ENCODE measurements at places on chromosomes 4 and X.

- no peak for DNase-seq
Measured at GRCh38 chr4:102219129-102219528, 126.2 kb downstream of the SLC39A8 start.

DNA sequence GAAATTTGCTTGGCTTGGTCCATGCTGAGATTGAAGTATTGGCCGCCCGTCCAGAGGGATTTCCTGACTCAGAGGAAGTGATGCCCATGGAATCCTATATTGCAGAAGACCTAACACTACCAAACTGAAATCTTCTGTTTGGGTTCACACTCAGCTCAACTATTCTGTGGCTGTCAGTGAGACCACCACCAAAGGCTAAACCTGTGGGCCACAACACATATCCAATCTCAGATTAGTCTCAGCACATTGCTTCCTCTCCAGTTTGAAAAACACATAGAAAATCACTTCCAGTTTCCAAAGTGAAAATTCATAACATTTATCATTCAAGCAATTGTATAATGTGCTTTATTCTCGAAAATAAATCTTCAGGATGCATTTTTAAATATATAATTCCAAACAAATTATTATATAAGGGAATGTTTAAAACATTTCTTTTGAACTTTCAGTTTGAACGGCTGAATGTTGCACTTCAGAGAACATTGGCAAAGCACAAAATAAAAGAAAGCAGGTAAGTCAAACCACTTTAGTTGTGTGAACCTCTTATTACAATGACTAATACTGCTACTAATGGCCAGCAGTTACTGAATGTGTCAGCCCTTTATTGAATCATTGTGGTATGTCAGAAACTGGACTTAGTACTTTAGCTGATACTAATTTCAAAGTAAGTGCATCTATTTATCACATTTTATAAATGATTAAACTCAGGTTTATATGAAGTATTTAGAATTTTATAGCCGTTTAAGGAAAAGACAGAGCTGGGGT is 37.0 kb downstream of the GUCY1A1 start:
- DNase-seq: no peak

- no peak for DNase-seq
Measured at GRCh38 chr4:148196164-148196563, 246.1 kb downstream of the NR3C2 start.

DNA sequence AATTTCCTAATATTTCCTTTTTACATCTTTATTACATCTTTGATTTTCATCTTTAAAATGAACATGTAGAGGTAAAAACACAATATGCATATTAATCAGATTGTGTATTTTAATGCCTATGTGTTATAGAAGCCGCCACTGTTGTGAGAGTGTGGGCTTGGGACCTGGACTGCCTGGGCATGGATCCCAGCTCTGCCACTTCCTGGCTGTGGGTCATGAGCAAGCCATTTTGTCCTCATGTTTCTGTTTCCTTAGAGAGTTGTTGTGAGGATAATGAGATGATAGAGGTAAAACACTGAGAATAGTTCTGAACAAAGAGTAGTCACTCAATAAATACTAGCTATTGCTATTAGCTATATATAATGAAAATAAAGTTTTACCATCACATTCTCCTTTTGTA is 38.4 kb upstream of the SCOC start:
- DNase-seq: no peak

- DNase-seq: no peak
Measured at GRCh38 chr4:158170691-158171561, 1.9 kb downstream of the GASK1B start.

DNA sequence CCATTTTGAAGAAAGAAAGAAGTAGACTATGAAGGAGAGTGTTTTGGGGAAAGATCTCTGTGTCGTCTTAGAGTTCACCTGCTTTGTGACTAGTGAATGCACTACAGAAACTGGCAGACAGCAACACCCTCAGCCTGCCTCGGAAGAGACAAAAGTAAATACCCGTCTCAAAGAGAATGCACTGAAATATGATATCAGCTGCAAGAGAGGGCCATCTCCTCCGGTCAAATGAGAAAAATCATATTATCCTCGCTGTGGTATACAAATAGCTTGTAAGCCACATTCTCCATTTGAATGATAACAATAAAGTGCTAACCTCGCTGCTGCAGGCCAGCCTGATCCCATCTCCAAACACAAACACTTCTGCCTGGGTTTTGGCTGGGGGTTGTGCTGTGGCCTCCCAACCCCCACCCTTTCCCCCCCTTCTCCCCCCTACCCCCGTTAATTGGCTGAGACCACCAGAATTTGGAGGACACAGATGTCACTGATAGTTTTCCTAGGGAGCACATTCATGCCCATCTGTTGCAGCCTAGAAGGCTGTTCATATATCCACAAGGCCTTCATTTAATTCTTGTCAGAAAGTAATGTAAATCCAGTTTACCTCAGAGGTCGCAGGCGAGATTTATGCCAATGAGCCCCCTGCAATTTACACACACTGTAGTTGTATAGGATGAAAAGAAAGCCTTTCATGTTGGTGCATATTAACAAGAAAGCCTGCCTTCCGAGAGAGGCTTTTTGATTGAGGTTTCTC is 46.3 kb downstream of the ALPK1 start:
- DNase-seq: no peak

DNA sequence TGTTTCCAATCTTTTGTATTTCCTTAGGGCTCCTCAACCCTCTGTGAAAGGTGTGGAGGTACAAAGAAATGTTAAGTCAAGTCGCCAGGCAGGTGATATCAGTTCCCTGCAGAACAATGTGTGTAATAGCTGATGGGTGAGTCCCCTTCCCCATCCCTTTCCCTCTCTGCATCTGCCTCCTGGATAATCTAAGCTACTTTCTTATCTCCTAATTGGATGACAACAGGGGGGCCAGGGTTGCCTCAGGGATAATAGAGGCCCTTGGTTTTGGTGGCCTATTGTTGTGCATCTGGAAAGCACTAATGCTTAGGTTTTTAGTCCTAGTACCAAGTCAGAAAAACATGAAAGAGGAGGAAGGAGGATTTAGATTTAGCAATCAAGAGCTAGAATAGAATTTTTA is 29.1 kb downstream of the MAGED1 start:
- DNase-seq: no peak

GRCh38 chr4:152640058-152640921 is 39.5 kb downstream of the TMEM154 start:
- DNase-seq: no peak

GRCh38 chr4:82515705-82516104 is 46.1 kb downstream of the TMEM150C start:
- no peak for DNase-seq

- DNase-seq: no peak
Measured at GRCh38 chr4:123418351-123418931, 21.8 kb downstream of the SPRY1 start.

- DNase-seq: peak; percentile 16
Measured at GRCh38 chrX:46574774-46575381, 1.3 kb downstream of the CHST7 start.

GRCh38 chr4:185318679-185319078 is 77.0 kb downstream of the LRP2BP start:
- no peak for DNase-seq

- DNase-seq: no peak
Measured at GRCh38 chr4:48332661-48333060, 8.7 kb upstream of the SLAIN2 start.

DNA sequence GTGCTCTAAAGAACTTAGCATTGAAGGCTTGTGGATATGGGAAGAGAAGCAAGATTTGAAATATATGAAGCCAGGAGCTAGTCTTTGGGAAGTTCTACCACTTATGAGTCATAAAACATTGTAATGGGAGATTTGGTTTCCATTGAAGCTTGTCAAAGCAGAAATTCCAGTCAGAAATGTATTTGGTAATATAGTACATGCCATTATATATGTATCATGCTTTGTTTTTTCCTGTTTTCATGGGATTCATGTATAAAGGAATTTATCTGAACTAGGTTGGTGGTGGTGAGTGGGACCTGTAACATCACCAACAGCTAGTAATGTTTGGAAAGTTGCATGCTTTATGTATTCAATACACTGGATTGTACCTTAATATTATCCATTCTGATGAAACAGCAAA is 14.6 kb upstream of the DCAF8L2 start:
- no peak for DNase-seq

DNA sequence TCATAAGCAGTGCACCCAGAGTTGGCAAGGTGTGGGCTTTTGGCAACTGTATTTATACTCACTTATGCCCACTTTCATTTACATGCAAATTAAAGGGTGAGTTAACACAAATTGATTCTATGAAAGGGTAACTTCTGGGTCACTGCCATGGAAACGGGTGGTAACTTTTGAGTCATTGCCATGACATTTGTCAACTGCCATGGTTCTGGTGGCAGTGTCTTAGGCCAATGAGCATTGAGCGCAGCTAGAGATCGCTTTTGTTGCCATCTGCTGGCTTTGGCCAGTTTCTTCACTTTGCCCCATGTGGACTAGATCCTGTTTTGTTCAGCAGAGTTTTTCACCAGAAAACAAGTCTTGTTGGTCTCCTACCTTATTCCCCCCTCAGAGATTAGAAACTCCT is 170.8 kb upstream of the NUDT6 start:
- DNase-seq: no peak

DNA sequence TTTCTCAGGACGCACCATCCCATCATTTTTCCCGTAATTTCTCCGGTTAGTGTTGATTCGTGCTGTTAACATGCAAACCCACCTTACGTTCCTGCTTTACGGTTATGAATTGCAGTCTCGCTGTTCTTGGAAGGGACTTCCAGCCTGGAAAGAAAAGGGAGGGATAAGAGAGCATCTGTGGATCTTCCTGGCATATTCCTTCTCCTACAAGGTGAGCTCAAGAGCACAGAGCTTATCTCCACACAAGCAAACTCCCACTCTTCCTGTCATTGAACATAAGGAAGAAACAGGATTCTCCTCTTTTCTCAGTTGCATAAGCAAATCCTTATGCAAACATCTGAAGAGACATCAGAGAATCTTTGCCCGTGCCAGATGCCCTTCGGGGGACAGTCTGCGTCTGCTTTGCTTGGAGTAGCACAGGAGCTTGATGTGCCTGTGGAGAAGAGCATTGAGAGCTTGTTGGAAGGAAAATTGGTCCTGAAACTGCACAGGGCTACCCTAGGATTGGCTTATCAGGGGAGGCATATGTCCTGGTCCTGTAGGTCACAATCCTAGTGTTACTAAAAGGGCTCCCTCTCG is 127.0 kb downstream of the ASMT start:
- no peak for DNase-seq

DNA sequence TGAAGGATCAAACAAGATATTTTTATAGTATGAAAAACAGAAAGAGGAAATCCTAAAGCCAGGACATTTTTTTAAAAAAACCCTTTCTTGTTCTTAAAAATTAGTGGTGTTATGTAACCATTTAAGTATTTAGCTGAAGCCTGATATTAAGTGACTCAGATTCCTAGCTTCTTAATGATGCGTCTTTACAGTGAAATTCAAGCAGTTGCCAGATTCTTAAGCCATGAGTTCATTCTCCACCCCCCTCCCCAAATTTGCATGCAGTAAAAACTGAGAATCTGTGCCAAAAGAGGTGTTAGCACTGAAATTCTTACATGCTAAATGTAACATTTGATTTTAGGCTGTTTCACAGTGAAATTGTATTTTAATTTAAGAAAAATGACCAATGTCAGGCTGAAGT is 180.8 kb downstream of the RAPGEF2 start:
- DNase-seq: no peak

DNA sequence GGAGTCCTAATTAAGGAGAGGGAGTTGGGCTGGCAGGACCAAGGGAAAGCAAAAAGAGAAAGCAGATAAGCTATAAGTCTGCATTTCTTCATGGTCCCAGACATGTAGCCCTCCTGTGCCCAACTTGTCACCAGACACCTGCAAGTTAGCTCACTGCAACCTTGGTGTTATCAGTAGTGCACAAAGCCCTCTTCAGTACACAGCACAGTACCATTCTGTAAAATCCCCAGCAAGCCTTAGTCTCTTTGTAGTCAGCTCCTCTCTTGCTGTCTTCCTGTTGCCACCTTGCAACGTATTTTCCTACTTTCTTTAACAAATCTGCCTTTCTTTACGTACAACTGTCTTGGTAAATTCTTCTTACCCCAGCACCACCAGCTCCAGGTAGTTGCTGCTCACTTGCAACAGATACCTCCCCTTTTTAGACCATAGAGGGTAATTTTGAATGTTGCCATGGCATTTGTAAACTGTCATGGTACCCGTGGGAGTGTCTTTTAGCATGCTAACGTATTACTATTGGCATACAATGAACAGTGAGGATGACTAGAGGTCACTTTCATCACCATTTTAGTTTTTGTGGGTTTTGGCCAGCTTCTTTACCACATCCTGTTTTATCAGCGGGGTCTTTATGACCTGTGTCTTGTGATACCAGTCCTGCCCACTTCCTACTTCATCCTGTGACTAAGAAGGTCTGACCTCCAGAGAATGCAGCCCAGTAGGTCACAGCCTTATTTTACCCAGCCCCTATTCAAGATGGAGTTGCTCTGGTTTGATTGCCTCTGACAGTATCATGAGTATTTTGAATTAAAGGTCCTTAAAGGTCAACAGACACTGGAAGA is 28.3 kb upstream of the AP1S2 start:
- DNase-seq: no peak

- DNase-seq: no peak
Measured at GRCh38 chr4:150280081-150280895, 202.0 kb downstream of the DCLK2 start.

DNA sequence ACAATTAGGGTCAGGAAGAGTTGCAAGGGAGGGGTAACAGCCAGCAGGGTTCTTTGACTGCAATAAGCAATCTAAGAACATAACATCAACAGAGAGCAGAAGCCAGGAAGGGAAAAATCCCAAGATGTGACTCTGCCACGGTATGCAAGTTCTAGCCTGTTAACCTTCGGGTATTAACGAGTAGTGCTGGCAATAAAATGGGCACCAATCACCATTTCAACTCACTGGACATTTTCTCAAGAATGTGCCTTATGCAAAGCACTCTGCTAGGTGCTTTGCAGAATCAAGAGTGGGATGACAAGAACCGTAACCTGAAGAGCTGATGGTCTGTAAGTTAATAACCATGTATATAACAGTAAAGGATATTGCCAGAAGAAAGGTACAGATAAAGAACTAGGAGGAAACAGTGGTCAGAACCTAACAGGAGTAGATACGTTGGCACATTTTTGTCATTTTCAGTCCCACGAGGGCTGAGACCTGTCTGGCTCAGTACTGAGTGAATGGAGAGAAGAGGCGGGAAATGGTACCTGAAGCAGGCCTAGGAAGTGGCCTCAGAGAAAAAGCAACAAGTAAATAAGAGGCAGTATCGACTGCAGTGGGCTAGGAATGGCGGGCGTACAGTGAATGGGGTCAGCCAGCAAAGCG is 2.7 kb downstream of the ELOVL6 start:
- no peak for DNase-seq

GRCh38 chr4:947491-947971 is 15.3 kb downstream of the TMEM175 start:
- no peak for DNase-seq

DNA sequence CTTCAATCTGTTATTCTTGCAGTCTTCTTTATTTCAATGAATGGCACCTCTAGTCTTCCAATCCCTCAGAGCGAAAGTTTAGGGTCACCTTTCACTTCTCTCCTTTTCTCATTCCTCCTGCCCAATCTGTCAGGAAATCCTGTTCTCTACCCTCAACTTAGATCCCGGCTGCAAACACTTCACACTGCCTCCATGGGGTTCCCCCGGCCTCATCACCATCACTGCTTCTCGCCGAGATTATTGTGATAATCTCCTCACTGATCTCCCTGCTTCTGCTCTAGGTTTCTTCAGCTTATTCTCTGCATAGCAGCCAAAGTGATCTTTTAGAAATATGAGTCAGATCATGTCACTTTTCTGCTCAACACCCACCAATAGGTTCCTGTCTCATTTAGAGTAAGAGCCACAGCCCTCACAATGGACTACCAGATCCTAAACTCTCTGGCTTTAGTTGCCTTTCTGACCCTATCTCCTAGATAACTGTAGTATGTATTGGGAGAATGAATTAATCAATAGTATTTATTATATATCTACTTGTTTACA is 43.6 kb upstream of the TBC1D9 start:
- no peak for DNase-seq

Measured in memory B cell (primary cell).